ENCODE measurements at places on chromosomes 5 and 9. TPM values are rescaled to one million over a fixed set of nuclear protein-coding genes. Genes with fewer than 3 reads are reported as not detected.

The IL3 gene
- not detected for total RNA-seq

The LCN6 gene
- total RNA-seq, result not detected

- H3K27ac ChIP-seq, result no peak overlapping the region
- DNase-seq, result no peak
- H3K36me3 ChIP-seq, result no peaks in the 10 kb centered on the region
- H3K4me3 ChIP-seq, result no peak overlapping the region
- H3K27me3 ChIP-seq, result no peaks in the 10 kb centered on the region
- H3K4me1 ChIP-seq, result no peaks in the 10 kb centered on the region
Measured at GRCh38 chr5:19977099-19977498, 10.9 kb downstream of the CDH18 start.

DNA sequence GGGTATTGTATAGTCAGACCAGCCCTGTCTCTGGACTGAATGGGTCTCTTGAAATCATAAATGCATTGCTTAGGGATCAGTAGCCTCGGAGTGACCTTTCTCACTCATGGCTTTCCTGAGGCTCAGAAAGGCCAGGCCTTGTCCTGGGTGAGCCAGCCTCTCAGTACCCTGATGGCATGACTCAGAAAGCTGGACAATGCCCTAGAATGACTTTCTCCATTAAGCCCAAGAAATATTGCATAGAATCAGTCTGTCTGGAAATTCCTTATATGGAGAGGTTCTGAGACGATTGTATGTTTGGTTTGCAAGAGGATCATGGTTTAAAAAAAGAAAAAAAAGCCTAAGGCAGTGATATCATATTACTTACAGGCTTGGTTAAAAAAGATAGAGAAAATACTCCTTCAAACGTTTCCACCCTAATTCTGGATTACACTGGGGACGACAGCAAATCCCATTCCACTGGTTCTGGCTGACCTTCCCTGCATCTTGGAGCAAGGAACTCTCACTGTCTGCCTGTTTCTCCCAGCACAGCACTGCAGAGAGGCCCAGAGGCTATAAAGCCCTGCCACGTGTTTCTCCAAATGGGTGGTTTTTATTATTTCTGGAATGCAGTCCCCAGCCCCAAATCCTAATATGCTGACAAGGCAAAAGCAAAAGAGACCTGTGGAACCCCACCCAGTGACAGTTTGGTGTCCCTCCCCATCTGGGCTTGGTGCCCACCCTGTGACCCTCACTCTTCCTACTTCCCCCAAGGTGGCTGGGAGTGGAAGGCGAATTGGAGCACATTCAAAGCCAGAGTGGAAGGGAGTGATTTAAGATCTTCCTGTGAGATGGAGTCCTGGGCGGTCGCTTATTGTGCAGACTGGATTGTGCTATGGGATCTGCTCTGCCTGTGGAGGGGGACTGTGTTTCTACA lies 34.4 kb downstream of the MAP1B start:
- DNase-seq, result no peak
- H3K27ac ChIP-seq, result no peak overlapping the region
- H3K27me3 ChIP-seq, result no peaks in the 10 kb centered on the region
- H3K4me1 ChIP-seq, result peaks cover 9% of the 10 kb centered on the region
- no peaks in the 10 kb centered on the region for H3K36me3 ChIP-seq
- no peak overlapping the region for H3K4me3 ChIP-seq

DNA sequence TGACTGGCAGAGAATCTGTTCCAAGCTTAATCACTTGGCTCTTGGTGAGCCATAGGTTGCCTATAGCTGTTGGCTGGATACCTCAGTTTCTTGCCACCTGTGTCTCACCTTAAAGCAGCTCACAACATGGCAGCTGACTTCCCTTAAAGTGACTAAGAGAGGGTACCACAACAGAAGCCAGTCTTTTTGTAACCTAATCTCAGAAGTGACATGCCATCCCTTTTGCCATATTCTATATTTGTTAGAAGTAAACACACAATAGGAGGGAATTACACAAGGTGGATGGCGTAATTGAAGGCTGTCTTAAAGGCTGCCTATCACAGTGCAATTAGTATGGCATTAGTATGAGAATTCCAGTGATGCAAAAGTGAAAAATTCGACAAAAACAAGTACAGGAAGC lies 28.1 kb downstream of the NIPBL start:
- no peaks in the 10 kb centered on the region for H3K27me3 ChIP-seq
- H3K4me3 ChIP-seq, result no peak overlapping the region
- H3K27ac ChIP-seq, result no peak overlapping the region
- no peaks in the 10 kb centered on the region for H3K36me3 ChIP-seq
- no peak for DNase-seq
- H3K4me1 ChIP-seq, result no peaks in the 10 kb centered on the region

- H3K27ac ChIP-seq, result no peak overlapping the region
- no peaks in the 10 kb centered on the region for H3K27me3 ChIP-seq
- H3K4me3 ChIP-seq, result no peak overlapping the region
- no peak for DNase-seq
Measured at GRCh38 chr5:171149333-171149732, 159.7 kb upstream of the TLX3 start.

DNA sequence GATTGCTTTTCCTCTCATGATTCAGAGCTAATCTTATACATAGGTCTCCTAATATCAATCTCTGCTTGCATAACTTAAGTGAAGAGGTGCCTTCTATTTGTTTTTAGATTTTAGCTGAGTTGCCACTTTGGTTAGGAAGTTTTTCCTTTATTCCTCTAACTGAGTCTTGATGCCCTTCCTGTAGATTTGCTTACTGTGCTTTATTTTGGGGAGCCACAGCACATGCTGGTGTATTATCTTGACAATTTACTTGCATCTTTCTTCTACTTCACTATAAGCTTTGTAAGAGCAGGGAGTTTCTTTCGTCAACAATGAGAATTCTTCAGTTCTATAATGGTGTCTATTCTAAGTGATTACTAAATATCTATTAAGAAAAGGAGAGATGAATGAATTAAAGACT lies 54.9 kb downstream of the GABRA6 start:
- H3K27ac ChIP-seq, result no peak overlapping the region
- no peaks in the 10 kb centered on the region for H3K4me1 ChIP-seq
- H3K36me3 ChIP-seq, result no peaks in the 10 kb centered on the region
- no peak for DNase-seq
- H3K27me3 ChIP-seq, result no peaks in the 10 kb centered on the region

GRCh38 chr9:122397749-122398148 lies 26.9 kb downstream of the PTGS1 start:
- H3K27me3 ChIP-seq, result peaks cover 3% of the 10 kb centered on the region
- no peak for DNase-seq
- no peak overlapping the region for H3K27ac ChIP-seq
- H3K4me1 ChIP-seq, result peaks cover 14% of the 10 kb centered on the region
- H3K4me3 ChIP-seq, result no peak overlapping the region
- H3K36me3 ChIP-seq, result no peaks in the 10 kb centered on the region
